ENCODE measurements at places on chromosomes 7 and 10.

DNA sequence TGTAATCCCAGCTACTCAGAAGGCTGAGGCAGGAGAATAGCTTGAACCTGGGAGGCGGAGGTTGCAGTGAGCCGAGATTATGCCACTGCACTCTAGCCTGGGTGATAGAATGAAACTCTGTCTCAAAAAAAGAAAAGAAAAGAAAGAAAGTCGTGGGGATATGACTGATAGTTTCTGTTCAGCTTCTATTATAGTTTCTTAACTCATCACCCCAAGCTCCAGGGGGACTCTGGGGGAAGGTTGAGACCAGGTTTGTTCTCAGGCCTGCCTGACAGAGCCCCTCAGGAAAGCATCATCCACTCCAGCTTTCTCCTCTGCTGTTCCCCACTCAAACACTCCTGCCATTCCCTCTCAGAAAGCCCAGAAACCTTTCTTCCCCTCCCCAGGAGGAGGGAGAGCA lies 542.4 kb upstream of the GALNT17 start:
- no peak for DNase-seq

- no peak for DNase-seq
These were observed 130.3 kb downstream of the NRF1 start for GRCh38 chr7:129741743-129742213.

DNA sequence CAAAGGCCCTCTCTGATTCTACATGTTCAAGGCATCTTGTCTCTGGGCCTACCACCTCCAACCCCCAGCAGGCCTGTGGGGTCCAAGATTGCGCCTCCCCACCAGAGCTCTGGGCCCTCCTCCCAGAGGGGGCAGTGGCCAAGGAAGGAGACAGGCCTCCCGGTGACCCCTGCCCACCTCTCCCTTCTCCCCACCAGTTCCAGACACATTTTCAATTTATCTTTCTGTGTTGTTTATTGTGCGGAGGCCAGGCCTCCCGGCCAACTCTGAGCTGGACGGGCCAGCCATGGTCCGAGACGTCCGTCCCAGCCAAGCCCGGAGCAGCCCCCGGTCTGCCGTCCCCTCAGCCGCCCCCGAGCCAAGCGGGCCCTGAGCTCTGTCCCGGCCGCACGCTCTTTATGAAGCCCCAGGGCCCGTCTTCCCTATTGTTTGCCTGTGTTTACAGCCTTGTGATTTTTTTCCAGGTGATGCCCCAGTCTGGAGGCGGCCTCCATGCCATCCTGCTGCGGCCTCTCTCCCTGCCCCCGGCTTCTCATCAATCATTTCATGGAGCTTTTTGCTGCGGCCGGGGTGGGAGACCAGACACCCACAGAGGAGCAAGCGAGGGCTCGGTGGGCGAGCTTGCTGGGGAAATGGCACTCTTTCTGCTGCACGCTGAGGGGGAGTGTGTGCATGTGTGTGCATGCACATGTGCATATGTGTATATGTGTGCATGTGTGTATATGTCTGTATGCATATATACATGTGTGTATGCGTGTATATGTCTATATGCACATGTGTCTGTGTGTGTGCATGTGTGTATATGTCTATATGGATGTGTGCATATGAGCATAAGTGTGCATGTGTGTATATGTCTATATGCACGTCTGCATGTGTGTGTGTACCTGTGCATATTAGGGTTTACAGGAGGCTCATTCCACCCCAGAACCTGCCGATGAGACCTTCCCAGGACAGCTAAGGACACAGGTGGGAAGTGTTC lies 52.7 kb upstream of the ELN start:
- no peak for DNase-seq

DNA sequence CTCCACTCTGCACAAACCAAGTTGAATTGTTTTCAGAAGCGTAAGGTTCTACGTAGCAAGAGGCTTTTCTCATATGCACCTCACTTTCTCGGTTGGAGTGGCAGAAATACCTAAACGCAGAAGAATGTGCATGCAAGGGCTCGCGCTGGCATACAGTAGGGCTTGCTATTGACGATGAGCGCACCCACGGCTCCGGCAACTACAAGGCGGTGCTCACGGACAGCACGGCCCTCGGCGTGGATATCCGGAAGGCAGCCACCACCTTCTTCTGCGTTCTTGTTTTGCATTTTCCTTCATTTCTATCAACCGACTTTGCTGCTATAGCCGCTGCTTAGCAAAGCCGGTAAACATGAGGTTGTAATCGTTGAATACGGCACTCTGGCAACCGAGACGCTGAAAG lies 51.1 kb upstream of the UBE3C start:
- DNase-seq, result no peak

GRCh38 chr7:141073641-141074161 lies at the start of gene TMEM178B:
Gene TMEM178B, plus strand, starts transcription at chr7:141074064.
- peak; percentile 35 for DNase-seq

DNA sequence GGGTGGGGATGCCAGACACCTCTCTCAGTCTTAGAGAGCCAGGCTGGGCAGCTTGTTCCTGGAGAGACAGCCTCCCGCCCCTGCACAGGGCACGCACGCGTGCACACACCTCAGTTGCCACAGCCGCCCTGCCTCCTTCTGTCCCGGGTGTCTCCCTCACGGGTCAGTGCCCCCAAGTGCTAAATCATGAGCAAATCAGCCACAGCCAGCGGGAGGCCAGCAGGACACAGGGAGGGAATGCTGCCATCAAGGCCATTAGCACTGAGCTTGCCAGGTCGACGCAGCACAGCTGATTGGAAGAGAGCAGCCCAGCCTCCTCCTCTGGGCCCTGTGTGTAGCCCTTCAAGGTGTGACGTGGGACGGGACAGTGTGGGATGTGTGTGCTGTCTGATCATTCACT lies 130.4 kb downstream of the CDH23 start:
- DNase-seq, result no peak

DNA sequence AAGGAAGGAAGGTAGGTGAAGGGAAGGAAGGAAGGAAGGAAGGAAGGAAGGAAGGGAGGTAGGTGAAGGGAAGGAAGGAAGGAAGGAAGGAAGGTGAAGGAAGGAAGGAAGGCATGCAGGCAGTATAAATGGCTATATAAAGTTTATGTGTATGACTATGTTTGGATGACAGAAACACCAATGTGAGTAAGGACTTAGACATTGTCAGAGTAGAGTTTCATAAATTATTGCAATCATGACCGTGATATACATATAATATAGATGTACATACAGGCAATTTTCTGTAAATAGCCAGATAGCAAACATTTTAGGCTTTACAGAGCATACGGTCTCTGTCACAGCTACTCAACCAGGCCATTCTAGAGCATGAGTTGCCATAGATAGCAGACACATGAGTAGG lies 133.8 kb upstream of the AKR1E2 start:
- no peak for DNase-seq

DNA sequence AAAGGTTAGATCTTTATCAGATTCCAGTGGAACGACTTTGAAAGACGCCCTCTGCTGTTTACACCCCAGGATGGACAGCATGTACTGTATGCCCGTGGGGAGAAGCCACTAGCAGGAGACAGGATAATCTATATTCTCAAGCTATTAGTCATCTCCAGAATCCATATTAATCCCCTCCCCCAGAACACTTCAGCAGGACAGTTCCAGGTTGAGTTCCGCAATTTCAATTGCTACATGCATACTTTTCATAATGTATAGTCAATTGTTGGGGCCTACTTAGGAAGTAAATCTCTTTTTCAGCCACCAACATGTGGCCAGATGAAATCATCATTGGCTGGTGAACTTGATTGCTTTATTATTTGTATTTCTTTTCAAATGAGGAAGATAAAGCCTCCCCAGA lies 313.1 kb upstream of the SMIM30 start:
- DNase-seq, result no peak

GRCh38 chr10:14129770-14130169 lies 201.0 kb downstream of the FRMD4A start:
- DNase-seq, result no peak

DNA sequence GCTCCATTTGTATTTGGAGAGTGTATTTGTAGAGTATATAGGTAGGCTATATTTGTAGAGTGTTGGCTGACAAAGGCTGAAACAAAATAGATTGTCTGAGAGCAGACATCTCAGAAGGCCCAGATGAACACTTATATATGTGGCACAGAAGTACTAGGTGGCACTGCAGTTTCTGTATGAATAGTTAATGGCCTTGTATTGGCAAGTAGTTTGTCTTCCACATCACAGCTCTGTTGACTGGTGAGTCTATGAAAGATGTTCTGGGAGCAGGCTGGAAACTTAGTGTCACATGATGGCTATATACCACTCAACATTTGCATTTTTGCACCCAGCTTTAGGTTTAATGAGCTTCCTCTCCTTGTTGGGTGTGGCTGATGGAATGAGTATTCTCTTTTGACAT lies 51.9 kb downstream of the CCNY start:
- no peak for DNase-seq

- no peak for DNase-seq
These were observed 38.7 kb downstream of the A1CF start for GRCh38 chr10:50846753-50847152.

- no peak for DNase-seq
These were observed 710.6 kb upstream of the GALNT17 start for GRCh38 chr7:70421319-70421718.

GRCh38 chr7:129828078-129828762 lies 124.5 kb downstream of the UBE2H start:
- DNase-seq, result no peak

DNA sequence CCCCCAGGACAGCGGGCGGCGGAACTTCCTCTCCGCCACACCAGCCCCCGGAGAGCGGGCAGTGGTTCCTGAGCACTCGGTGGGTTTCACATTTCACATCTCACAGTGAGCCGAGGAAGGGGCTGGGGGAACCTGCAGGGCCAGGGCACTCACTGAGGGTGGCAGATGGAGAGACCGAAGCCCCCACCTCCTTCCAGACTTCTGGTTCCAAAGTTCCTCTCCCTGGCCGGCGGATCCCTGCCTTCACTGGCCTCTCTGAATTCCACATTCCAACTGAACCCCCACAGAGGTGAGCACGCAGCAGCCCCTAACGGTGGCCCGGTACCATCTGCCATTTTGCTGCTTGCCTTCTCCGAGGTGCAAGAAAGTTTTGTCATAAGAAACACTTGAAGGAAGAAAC lies 461.0 kb downstream of the PTPRN2 start:
- DNase-seq, result no peak

GRCh38 chr10:126611303-126611702 lies 59.2 kb downstream of the C10orf90 start:
- DNase-seq, result no peak

DNA sequence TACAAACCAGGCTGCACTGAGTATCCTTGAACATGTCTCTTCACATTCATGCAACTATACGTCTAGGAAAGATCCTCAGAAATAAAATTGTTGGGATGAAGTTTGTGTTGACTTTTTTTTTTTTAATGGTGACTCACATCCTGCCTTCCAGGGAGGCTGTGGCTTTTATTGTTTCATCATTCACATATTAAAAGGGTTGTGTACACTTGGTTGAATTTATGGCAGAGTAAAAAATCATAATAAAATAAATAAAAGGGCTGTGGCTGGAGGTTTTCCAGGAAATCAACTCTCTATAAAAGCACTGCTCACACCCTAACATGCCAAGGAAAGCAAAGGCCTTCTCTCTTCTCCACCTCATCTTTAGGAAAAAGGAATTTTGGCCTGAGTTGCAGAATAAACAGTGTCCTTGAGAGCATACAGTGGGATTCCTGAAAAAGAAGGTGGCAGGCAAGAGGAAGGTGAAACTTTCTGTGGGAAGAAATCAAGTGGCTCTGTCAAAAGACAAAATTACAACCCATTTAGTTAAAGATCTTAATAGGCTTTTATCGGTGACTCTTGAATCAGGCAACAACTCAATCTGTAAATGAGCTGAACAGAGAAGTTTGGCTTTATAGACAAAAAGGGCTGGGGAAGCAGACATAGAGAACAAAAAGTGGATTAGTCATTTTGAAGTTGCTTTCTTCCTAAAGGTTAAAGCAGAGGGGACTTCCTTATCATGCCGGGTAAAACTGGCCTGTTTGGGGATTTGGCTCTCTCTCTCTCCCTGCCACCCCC lies 41.6 kb upstream of the FHIP2A start:
- DNase-seq, result no peak

GRCh38 chr10:34576797-34577196 lies 238.3 kb downstream of the PARD3 start:
- DNase-seq, result no peak

GRCh38 chr10:71603150-71603549 lies 116.4 kb downstream of the C10orf105 start:
- no peak for DNase-seq

DNA sequence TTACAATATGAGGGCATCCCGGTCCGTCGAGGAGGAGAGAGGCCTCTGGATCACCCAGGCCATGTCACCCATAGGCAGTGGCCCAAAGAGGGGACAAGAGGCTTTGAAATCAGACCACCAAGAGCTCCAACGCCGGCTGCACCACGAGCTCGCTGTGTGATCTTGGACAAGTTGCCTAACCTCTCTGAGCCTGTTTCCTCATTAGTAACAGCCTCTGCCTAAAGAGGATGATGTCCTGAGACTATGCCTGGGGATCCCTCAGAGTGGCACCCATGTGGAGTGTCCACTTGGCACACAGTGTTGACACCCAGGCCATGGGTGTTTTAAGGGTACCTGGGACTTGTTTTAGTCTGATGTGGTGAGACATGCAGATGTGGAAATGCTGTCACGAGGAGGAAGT lies 50.8 kb downstream of the MICALL2 start:
- no peak for DNase-seq

DNA sequence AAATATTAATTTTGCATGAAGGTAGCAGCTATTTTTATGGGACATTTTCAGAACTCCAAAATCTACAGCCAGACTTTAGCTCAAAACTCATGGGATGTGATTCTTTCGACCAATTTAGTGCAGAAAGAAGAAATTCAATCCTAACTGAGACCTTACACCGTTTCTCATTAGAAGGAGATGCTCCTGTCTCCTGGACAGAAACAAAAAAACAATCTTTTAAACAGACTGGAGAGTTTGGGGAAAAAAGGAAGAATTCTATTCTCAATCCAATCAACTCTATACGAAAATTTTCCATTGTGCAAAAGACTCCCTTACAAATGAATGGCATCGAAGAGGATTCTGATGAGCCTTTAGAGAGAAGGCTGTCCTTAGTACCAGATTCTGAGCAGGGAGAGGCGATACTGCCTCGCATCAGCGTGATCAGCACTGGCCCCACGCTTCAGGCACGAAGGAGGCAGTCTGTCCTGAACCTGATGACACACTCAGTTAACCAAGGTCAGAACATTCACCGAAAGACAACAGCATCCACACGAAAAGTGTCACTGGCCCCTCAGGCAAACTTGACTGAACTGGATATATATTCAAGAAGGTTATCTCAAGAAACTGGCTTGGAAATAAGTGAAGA lies 112.3 kb downstream of the CFTR start:
- DNase-seq, result no peak

DNA sequence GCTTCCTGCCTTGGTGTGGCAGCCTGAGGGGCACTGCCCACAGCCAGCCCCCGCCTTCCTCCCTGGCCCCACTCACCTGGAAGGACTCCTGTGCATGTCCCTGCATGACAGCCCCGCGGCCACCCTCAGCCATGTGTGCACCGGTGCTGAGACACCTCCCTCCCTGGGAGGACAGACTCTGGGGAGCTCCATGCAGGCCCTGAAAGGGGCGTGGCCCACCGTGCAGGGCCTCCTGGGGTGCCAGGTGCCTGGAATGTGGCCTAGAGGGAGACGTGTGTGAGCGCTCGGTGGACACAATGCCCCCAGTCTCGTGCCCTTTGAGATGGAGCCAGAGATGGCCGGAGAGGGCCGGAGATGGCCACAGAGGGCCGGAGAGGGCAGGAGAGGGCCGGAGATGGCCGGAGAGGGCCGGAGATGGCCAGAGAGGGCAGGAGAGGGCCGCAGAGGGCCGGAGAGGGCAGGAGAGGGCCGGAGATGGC lies 59.1 kb upstream of the PPP2R2D start:
- no peak for DNase-seq

GRCh38 chr10:20977300-20977699 lies 80.2 kb upstream of the NEBL start:
- no peak for DNase-seq

Data from stimulated activated naive CD8-positive, alpha-beta T cell treated with anti-CD3 and anti-CD28 coated beads, Interleukin-15, amount 100 ng/mL, for 72 hours (primary cell).